ENCODE measurements at places on chromosomes 6 and 20.

DNA sequence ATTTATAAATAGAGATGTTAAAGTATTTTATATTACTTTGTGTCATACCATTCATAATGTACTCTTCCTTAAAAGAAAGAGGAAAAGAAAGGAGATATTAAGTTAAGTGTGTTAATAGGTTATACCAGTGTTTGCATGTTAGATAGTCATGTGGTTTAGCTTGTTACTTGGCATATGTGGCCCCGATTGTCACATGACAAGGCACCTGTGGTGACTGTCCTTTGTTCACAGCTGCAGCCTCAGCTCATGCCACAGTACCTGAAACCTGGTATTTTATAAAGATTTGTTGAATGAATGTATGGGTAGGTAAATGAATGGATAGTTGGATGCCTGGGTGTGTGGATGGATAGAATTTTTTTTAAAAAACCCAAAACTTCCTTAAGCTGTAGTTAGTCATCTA, 306.1 kb upstream of the FLRT3 start:
- DNase-seq, result no peak

GRCh38 chr20:12773936-12774335, 234.8 kb upstream of the SPTLC3 start:
- DNase-seq, result no peak

GRCh38 chr20:62088258-62089127, 22.8 kb upstream of the TAF4 start:
- DNase-seq, result peak; percentile 63

- no peak for DNase-seq
Measured at GRCh38 chr20:46282669-46283068, 25.6 kb downstream of the CDH22 start.

DNA sequence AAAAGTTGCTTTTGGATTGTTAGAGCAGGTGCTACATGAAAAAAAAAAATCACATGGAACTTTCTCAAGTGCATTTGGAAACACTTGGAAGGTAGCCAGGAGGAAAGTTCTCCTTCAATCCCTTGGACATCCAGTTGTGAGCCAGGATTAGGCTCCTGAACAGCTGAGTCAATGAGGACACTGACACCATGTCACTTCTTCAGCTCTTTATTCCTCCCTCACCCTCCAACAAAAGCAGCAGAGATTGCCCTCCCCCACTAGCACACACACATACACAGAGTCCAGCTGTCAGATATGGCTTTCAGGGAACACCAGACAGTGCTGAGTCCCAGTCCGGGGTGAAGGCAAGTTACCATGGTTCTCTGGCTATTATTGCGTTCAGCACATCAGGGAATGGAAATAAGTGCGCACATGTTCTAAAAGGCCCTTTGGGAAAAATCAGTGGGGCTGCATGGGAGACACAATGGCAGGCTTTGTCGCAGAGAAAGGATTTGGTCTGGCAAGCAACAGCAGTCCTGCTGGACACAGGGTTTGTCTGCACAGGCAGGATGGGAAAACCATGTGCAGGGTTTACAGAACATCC, 124.7 kb upstream of the MARCKS start:
- DNase-seq, result peak; percentile 33
